M059J (cell line): ENCODE measurements at places on chromosomes 4 and X.

GRCh38 chr4:115763051-115763450, 649.6 kb upstream of the NDST4 start:
- no peak for DNase-seq

DNA sequence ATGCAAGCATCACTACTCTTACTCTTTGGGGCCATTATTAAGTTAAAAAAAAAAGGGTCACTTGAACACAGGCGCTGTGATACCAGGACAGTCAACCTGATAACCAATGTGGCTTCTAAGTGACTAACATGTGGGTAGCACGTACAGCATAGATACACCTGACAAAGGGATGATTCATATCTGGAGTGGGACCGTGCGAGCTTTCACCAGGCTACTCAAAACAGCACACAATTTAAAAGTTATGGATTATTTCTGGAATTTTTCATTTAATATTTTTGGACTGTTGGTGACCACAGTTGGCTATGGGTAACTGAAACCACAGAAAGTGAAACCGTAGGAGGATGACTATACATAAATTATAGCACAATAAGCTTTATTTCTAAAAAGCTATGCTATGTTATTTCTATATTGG, 113.8 kb upstream of the STIM2 start:
- no peak for DNase-seq

- DNase-seq, result peak; percentile 29
Measured at GRCh38 chr4:74504212-74504611, 59.3 kb downstream of the AREG start.

- peak; percentile 83 for DNase-seq
Measured at GRCh38 chr4:153486281-153487151, 20.4 kb downstream of the TMEM131L start.

- DNase-seq, result peak; percentile 41
Measured at GRCh38 chrX:153782313-153782712, 1.5 kb downstream of the SRPK3 start.

DNA sequence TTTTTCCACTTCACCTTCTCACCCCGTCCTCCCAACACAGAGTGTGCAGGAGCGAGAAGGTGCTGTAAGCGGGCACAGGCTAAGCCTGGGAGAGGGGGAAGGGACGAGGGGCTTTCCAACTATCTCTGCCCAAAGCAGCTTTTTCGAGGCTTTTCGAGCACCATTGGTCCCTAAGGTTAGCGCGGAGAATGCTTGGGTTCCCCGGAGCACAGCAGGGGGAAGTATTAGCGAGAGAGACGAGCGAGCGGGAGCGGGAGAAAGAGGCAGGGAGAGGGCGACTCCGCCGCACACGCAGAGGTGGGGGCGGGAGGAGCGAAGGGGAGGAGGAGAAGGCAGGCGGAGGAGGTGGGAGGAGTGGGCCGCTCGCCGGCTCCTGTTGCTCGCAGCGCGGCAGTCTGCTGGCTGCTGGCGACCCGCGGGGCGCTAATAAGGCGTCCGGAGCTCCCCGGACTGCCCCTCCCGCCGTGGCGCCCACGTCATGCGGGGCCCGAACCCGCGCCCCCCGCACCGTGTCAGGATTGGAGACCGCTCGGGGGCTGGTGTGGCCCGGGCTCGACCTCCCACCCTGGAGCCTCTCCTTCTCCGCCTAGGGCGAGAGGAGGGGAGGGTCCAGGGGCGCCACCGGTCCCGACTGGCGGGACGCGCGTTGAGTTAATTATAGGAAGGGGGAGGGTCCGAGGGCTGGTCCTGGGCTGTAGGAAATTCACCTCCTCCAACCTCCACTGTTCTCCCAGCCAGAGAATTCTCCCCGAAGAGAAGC, at the start of gene ADAMTS3:
Gene ADAMTS3, minus strand, starts transcription at position 263 of the 760 bp plus-strand sequence. CDS start 459 bp downstream, outside the sequence.
- DNase-seq, result peak; percentile 33

GRCh38 chrX:2325076-2325784, 175.5 kb downstream of the DHRSX start:
- no peak for DNase-seq

- no peak for DNase-seq
Measured at GRCh38 chr4:53376900-53377299, 541 bp upstream of the FIP1L1 start.

DNA sequence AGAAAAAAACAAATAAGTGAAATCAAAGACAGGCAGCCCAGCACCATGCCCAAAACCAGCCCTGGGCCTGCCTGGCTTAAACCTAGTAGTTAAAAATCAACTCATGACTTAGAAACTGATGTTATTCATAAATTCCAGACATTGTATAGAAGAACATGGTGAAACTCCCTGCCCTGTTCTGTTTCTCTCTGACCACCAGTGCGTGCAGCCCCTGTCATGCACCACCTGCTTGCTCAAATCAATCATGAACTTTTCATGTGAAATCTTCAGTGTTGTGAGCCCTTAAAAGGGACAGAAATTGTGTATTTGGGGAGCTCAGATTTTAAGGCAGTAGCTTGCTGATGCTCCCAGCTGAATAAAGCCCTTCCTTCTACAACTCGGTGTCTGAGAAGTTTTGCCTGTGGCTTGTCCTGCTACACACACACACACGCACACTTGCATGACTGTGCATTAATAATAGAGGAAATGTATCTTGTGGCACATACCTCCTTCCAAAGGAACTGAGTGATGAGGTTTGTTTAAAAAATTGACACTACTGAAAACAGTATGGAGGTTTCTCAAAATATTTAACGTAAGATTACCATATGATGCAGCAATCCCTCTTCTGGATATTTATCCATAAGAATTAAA, 39.2 kb upstream of the UGT2B7 start:
- DNase-seq, result no peak

GRCh38 chr4:112515198-112516065, 548 bp downstream of the NEUROG2 start:
- peak; percentile 44 for DNase-seq
